ENCODE measurements at places on chromosomes 3 and 15.

GRCh38 chr3:195366200-195366925 is 76.5 kb downstream of the ACAP2 start:
- no peak for DNase-seq

DNA sequence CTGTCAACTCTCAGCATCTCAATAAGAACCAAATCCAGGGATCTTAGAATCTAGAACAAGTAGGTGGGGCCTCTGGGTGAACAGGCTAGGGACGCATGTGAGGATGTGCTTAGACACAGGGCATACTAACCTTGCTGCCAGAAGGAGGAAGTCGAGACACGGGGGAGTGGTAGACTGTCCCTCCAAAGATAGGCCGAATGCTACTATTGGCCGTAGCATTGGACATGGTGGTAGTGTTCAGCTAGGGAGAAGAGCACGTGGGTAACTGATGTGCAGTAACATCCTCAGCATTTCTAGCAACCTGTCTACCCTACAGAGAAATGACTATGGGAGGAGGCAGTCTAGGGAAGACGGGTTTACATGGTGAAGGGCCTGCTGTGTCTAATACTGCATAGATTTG is 15.6 kb downstream of the RCCD1 start:
- DNase-seq = no peak

DNA sequence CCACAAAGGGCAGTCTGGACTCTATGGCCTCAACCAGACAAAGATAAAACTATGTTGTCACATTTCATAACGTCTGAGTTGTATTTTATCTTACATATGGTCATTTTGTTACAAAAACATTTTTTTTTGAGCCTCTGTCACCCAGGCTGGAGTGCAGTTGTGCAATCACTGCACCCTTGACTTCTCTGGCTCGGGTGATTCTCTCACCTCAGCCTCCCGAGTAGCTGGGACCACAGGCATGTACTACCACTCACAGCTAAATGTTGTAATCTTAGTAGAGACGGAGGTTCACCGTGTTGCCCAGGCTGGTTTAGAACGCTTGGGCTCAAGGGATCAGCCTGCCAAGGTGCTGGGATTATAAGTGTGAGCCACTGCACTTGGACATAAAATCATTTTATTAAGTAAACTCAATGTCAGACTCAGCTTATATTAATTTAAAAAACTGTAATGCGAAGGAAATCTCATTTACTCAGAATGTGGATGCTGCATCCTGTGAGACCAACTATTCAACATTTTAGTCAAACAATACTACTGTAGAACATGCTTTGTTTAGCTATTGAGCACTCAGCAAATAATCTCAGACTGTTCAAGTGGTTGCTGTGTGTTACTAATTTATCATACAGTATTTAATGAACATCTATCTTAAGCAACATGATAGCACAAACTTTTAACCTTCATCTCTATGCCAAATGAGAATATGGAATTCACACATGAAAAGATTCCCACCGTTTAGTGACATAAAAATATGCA is 209.2 kb downstream of the TBL1XR1 start:
- no peak for DNase-seq

GRCh38 chr3:160949460-160949859 is 155.7 kb downstream of the B3GALNT1 start:
- DNase-seq = no peak

DNA sequence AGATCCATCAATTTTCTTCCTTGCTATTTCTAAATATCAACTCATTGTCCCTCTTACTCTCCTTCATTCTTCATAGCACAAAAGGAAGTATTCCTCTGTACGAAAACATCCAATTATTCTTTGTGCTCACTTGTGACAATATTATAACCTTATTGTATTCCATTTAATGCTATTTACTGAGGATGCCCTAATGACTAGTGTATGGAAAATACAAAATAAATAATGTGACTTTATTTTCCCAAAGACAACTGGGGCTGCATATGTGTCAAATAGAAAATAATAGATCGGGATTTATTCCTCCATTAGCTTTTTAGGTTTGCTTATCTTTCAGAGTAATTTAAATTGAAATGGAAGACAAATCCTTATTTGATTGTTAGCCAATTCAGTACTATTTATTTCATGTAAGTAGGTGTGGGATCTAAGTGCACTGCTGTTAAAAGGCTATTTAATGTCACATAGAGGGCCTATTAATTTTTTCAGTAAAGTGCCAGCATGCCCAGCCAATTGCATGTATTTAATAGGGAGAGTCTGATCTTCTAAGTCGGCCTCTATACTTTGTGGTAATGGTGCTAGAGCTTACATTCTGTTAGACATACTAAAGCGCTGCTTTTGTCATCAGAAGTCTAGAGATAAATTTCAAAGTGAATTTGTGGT is 329.8 kb downstream of the MCTP2 start:
- no peak for DNase-seq

DNA sequence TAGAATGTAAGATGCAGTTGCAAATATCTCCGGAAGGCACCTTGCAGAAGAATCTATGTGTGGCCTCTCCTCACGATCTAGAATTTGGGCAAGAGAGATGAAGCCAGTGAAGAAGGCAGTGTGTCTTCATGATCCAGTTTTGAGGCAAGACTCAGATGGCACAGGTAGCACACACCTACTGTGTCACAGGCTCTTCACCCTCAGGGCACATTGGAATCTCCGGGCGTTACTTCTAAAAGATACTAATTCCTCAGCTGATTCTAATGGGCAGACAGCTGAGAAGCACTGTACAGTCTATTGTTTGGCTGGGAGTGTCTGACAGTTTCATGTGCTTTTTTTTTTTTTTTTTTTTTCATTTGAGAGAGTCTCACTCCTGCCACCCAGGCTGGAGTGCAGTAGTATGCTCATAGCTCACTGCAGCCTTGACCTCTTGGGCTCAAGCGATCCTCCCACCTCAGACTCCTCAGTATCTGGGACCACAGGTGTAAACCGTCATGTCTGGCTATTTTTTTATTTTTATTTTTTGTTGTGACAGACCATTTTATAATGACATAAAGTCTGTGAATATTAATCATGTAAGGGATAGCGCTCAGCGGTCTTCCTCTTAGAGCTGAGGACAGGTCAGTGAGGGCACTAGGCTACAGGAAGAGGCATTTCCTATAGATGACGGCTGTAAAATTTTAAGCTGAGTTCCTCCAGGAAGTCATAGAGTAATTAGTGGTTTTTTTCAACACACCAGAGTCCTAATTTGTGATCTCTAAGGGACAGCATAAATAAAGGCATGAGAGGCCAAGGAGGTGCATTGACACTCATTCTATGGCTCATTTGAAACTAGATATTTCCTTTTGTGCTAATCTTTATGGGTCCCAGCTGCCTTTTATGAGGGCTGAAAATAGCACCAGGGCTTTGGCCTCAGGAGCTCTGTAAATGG is 4.0 kb downstream of the C3orf52 start:
- DNase-seq = no peak

DNA sequence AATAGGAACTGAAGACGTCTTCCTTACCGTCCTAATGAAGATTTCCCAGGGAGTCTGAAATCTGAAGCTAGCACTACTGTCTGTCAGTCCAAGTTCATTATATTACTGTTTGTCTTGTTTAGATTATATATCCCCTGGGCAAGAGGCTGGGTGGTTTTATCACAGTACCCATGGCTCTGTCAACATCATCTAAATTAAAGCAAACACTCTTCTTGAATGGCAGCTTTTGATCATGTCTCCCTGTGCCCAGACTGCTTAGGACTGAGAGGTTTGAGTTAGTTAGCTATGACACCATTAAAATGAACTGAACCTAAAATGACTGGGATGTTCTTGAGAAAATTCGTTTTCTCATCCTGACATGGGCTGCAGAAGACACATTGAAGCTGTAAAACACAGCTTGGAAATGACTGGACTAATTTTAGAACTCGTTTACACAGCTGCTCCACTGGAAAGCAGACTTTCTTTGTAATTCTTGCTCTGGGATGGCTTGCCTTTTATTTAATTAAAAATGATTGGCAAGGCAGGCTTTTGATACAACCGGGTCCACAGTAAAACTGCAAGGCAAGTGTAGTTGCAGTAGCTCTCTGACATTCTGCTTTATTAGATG is 243.5 kb downstream of the MFSD1 start:
- no peak for DNase-seq

DNA sequence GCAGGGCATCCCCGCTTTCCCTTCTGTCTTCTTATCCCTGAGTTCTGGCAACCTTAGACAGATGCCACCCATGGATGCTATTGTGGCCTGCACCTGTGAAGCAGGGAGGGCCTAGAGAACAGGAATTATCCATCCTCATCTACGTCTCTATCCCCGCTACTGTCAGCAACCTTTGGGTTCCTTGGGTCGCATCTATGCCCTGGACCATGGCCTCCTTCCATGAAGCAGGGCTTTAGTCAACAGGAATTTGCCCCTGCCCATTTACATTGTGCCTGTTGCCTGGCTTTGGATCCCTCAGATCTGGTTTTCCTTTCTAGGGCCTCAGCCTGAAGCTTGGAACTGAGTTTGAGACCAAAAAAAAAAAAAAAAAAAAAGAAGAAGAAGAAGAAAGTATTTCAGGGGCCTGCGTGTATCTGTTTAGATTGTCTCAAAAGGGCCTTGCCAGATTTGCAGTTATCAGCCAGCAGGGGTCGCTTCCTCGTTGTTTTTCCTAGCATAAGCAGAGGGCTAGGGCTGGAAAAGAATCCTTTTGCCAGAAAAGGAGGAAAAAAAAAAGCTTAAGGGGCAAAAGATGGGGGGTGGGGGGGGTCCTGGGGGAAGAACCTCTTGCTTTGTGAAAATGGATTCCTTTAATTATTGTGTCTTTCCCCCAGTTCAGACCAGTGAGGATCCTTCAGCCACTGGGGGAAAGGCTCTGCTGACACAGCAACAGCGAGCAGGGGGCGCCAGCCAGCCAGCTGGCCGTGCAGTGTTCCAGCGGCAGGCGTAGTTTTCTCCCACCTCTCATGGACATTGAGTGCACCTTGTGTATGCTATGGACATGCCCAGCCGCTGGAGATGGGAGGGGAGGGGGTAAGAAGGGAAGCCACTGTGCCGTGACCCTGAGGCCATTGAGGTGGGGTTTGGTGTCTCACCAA is 65.7 kb upstream of the ALDH1L1 start:
- no peak for DNase-seq

GRCh38 chr3:35194666-35195065 is 444.7 kb upstream of the ARPP21 start:
- no peak for DNase-seq

DNA sequence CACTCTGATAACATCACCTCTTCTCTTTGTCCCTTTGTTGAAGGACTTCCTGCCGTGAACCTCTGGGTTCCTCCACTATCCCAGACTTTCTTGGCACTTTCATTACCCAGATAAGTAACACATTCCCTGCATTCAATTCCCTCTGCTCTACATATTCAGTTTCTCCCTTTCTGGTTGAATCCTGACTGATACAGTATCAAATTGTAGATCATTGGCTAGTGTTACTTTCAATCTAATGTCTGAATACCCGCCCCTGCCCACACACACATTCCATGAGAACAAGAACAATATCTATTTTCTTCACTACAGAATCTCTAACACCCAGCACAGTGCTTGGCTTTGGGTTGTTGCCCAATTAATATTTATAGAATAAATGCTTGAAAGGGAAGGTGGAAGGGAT is 163.5 kb downstream of the ABHD5 start:
- no peak for DNase-seq

DNA sequence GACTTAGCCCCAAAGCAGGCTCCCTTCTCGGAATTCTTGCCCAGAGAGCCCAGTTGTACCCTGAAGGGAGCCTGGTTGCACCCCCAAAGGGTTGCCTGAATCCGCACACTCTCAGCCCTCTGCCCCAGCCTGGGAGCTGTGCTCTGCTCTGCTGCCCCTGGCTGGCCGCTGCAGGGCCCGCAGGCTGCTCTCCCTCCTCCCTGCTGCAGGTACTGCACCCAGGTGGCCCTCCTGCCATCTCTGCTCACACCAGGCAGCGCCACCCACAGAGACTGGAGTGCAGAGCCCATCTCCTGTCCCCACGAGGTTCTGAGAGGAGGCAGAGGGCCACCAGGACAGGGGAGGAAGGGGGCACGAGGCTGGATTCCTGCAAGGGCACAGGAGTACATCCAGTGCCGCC is 134.2 kb upstream of the NSMCE3 start:
- no peak for DNase-seq

GRCh38 chr3:28028554-28028953 is 212.9 kb upstream of the CMC1 start:
- DNase-seq = no peak

GRCh38 chr3:23161896-23162570 is 41.1 kb upstream of the UBE2E2 start:
- DNase-seq = no peak

- DNase-seq = no peak
These were observed 24.0 kb downstream of the STX19 start for GRCh38 chr3:94004301-94004910.

DNA sequence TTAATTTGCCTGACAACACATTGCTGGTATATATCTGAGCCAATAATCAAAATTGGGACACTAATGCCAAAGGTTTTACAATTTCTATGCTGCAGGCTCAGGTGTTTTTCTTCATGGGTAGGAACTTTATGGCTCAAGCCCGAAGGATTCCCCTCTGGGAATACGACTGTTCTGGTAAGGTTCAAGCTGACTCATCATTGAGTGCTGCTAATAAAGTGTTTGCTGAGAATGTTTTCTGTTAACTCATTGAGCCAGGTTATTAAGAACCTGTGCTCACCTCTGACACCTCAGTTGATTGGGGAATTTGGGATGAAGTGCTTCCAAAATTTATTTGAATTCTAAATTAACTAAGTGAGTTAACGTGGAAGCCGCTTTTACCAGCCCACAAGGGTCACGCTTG is 135.8 kb upstream of the CTDSPL start:
- no peak for DNase-seq

DNA sequence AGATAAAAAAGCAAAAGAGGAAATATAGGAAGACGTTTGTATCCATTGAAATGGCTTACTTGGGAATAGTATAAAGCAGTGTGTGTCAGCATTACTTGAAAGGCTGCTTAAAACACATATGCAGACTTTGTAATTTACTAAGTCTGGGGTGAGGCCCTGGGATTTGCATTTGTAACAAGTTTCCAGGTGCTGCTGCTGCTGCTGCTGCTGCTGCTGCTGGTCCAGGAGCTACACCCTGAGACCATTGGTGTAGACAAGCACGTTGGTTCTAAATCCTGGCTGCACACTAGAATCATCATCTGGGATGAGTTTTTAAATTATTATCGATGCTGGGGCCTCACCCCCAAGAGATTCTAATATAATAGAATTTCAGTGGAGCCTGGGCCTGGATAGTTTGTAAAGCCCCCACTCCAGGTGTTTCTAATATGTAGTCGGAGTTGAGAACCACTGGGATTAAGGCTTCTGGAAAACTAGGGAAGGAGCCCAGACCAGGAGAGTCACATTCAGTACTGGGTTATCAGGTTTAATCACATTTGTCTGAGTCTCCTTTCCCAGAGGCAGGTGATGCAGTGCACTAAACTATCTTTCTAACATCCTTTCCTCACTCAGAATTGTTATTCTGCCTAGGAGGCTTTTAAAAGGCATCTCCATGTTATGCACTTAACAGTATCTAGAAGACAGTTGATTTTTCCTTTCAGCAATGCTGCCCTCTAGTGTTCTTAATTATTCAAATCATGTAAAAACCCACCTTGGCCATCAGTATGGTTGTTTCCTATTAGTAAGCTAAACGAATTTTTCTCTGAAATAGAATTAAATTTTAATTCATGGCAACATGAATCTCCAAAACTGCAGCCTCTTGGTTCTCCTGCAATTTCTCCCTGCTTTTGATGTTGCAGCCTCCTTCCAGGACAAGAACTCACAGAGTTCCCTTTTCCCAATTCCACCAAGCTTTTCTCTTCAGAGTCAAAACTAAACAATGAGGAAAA is 45.4 kb downstream of the SSR3 start:
- no peak for DNase-seq

Measured in stimulated activated CD4-positive, alpha-beta T cell treated with anti-CD3 and anti-CD28 coated beads, Interleukin-1b, Interleukin-23, amount 100 ng/mL, for 1 hour (primary cell).